ENCODE measurements at places on chromosomes 4 and X.

GRCh38 chr4:173370130-173370476 is 651 bp upstream of the SAP30 start:
- DNase-seq = no peak

DNA sequence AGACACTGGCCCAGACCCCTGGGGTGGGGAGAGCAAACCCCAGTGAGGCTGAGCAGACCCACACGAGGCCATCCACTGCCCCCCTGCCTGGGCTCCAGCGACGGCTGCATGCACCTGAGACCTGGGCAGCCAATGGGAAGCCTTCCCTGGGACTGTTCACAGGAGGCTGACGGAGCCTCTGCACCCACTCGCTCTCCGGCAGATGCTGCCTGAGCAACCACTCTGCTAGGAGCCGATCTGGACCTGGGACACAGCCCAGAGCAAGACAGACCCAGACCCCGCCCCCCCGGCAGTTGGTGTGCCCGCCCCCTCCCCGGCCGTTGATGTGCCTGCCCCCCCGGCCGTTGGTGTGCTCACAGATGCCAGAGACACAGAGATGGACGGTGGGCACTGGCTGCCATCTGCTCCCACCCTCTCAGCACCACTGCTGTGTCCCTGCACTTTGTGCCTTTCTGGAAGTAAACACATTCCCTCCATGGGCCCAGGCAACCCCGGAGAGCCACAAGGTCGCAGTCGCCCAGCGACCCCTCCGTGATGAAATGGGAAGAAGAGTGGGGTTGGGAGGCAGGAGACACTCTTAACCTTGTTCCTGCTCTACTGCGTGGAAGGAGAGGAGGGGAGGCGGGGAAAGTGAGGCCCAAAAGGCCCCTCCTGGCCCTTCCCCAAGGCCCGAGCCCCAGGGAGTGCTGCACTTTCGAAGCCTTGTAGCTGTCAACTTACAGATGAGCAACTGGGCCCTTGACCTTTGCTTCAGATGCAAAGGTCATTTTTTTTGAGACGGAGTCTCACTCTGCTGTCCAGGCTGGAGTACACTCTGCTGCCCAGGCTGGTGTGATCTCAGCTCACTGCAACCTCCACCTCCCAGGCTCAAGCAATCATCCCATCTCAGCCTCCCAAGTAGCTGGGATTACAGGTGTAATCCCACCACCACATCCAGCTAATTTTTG is 62.0 kb downstream of the ZFYVE28 start:
- DNase-seq = no peak

DNA sequence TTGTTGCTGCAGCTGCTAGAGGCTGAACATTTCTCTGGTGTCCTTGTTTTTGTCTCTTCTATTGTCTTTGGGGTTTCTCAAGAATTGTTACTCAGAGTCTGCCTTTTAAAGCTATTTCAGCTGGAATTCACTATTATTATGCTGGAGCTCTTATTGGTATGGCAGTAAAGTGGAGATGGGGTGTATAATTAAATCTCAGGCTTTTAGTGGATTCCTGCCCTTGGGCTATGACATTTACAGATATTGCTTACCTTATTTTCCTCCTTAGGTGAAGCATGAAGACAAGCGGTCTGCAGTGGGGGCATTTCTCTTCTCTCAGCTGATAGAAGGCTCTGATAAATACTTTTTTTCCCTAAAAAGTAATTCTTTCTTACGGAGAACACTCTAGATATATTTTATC is 1656.6 kb upstream of the IGFBP7 start:
- DNase-seq = no peak

- DNase-seq = no peak
Observed at GRCh38 chrX:41033299-41033698, 51.9 kb upstream of the USP9X start.

- DNase-seq = peak; percentile 54
Observed at GRCh38 chr4:111475001-111475400, 670.3 kb upstream of the FAM241A start.

DNA sequence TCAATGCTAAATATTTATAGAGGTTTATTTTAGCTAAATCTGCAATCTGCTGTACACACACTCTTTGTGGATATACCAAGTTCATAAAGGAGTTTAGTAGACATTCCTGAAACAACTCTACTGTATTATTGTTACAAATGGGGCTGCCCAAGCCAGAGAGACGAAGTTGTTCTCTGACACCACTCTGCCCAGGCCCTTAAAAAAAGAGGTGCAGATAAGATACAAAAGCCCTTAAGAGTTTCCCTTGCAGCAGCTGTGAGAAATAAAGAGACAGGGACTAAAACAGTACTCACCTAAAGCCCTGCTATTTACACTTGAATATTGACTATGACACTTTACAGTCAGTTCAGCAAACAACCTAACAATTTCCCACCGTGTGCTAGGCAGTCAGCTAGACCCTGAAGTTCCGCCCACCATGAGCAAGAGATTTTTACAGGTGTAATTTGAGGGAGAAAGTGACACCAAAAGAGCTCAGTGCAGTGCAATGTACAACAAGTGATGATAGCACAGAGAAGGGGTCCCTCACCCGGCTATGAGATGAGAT is 191.7 kb downstream of the PRDM5 start:
- no peak for DNase-seq

GRCh38 chrX:74422576-74423288 is 1.4 kb downstream of the SLC16A2 start:
- DNase-seq = no peak

GRCh38 chr4:15416357-15417232 is 11.2 kb upstream of the C1QTNF7 start:
- DNase-seq = no peak

DNA sequence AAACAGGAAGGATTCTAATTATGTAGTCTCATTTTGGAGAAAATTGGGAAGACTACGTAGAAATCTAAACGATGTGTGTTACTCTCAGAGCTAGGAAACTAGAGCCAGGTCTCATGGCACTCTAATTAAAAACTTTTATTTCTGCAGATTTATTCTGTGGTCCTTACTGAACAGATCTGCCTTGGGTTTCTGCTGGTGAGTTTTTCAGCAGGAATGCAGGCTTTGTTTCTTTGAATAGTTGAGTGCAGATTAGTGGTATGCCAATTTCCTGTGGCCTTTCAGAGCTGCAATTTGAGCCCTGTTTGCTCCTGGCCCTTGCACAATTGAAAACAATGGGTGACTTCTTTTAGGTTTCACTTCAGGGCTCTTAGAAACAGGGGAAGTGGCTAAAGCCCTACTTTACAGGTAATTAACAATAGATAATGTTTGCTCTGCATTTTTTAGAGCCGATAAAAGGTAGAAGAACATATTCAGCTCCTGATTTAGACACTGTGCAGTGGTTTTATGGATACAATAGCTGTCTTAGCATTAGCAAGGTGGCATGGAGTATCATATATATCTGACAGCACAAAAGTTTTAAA is 21.8 kb downstream of the SPRY1 start:
- DNase-seq = peak; percentile 61

DNA sequence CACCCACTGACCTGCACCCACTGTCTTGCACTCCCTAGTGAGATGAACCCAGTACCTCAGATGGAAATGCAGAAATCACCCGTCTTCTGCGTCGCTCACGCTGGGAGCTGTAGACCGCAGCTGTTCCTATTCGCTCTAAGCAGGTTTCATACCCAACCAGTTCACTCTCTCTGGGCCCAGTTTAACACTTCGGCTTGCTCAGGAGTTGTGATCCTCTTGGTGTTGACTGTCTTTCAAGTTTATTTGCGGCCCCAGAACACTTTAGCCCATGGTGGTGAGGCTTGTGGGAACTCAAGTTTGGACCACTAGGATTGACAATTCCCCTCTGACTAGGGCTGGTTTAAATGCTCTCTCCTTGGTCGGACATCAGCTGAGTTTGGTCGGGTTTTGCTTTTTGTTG is 147.0 kb downstream of the DACH2 start:
- no peak for DNase-seq

GRCh38 chr4:7435471-7436061 is 836 bp upstream of the PSAPL1 start:
- DNase-seq = no peak

DNA sequence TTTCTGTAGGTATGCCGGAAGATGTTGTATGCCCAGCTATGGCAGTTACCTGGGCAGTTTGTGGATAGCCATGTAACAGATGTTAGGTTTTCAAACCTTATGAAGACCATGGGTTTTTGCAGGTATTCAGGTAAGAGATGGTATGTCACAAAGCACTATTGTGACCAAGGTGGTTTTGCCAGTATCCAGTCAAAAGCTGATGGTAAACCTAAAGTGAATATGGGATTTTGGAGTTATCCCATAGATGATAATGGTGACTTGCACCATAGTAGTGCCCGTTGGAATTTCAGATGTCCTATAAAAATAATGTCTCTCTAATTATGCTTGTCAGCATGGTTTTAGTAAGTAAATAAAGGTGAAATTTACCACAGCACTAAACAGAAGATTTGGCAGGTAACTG is at the start of gene ATXN3L:
Gene ATXN3L, minus strand, starts transcription at position 101 of the 400 bp plus-strand sequence. CDS start 119 bp downstream, outside the sequence.
- DNase-seq = no peak

DNA sequence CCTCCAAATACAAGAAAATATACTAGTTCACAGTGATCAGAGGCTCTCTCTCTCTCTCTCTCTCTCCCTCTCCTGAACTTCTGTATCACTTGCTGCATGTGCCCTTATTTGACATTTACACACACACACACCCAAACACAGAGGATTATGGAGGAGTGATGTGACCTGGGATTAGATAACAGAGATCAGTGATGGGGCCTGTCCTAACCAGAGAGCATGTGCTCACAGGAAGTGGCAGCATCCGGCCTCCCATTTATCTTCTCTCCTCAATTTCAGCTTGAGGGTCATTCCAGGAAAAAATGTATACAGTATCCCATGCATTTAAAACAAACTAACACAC is 143.0 kb downstream of the TSPAN5 start:
- no peak for DNase-seq

- no peak for DNase-seq
Observed at GRCh38 chrX:151919610-151920009, 6.9 kb downstream of the MAGEA4 start.

DNA sequence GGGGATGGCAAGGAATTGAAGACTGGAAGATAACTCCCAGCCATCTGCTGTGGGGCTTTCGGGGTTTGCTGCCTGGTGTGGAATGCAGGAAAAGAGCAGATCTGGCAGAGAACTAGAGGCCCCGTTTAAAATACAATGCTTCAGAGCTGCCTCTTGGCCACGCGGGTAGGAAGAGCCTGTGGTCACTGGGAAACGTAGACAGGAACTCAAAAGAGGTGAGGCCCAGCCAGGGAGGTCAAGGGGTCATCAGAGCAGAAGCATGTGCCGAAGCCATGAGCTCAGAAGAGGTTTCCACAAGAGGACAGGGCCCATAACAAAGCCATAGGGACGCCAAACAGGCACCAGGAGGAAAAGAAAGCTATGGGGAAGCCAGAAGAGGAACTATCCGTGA is 14.5 kb upstream of the STS start:
- peak; percentile 46 for DNase-seq

GRCh38 chr4:138892483-138893407 is 122.8 kb upstream of the NOCT start:
- no peak for DNase-seq

DNA sequence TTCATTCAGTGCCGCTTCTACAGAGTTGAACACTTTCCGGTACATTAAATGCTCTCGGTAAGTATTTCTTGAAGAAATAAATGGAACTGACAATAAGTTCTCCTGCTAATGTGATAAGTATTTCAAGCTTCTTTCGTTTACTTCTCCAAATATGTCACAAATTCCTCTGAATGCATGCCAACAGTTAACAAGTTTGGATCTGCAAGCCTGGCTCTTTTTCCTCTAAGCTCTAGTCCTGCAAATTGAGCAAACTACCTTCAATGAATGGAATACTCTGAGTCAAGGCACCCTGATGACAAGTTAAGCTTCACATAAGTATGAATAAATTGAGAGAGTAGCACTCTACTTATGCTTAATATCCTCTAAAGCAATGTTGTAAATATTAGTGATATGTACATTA is 403.6 kb downstream of the PDGFC start:
- no peak for DNase-seq

- no peak for DNase-seq
Observed at GRCh38 chr4:182764137-182764536, 153.0 kb downstream of the DCTD start.

GRCh38 chrX:41025926-41026701 is 59.1 kb upstream of the USP9X start:
- DNase-seq = no peak

DNA sequence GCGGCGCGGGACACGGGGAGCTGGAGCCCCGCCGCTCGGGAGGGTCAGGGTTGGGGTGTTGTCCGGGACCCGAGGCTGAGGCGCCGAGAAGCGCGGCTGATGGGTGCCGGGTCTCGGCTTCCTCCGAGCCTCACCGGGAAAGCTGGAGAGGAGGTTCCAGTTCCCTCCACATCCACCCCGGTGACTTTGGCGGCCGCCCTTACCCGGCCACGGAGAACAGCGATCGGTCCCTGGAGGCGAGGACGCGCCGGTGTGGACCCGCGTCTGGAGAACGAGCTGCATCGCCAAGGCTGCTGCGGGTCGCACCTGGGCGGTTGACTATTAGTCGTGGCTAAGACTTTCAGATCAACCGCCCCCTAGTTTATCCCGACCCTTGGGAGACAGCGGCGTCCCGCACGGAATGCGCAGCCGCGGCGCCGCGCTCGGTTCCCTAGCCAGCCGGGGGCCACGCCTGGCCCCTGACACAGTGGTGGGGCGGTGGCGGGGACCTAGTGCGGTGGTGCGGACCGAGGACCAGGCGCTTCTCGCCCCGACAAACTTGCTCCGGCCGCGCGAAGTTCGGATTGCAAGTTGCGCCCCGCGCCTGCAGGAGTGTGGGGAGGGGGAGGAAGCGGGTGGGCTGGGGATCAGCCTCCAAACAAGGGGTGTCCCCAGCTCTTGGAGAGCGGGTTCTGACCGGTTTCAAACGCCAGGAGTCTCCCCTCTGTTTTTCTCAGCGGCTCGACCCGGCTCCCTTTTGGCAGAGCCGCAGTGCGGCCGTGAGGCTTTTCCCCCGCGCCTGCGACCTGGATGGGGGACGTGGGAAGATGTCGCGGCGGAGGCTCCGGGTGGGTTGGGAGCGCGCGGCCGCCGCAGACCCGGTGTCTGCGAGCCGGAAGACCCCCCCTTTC is 568 bp downstream of the FHDC1 start:
- peak; percentile 54 for DNase-seq

DNA sequence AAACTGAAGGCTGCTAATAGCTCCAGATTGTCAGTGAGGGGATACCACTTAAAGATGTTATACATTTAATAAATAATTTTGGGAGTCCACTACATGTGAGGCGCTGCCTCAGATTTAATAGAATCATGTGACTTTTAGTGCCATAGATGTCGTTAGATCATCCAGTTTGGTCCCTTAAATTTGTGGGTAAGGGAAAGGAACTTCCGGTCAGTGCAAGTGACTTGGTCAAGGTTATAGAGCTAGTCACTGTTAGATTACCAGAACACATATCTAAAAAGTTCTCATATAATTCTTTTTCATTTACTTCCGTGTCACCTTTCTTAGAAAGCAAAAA is 529 bp upstream of the UBA6 start:
- no peak for DNase-seq

GRCh38 chr4:184096561-184097240 is 121.0 kb downstream of the ENPP6 start:
- DNase-seq = no peak

Data from HT-29 (cell line).